Epithelial cell of esophagus (primary cell): ENCODE measurements at places on chromosomes 7 and 10.

DNA sequence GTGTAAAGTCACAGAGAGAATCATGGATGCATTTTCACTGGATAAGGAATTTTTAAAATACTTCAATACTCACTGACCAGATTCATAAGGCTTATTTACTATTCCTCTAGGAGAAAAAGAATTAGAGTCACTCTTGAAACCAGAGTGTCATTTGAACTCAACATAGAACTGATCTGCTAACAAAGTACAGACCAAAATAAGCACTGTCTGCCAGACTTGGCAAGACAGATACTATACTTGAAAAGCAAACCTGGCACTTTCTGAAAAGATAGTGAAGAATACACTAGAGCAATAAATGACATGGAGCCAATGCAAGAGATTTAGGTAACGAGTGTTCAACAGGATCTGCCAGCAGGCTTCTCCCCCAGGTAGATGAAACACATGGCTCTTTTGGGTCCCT is 215.3 kb downstream of the CHCHD3 start:
- DNase-seq, result no peak

DNA sequence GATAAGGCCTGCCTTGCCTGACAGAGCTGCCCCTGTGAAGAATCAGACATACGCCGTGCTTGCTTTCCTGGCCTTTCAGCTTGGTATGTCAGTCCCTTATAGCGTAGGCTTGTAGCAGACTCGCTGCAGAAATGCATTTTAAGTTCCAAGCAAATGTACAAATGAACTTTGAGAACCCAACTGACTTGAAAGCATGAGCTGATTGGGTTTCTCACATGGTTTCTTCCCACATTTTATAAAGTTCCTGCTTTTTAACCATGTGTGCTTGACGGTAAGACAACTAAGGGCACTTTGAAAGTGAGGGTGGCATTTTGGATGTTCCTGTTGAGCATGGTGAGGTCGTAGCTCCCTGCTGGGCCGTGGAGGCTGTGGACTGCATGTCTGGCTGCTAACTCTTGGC is 62.6 kb downstream of the CCNY start:
- no peak for DNase-seq

- DNase-seq, result peak; percentile 38
These were observed 19.5 kb downstream of the EVX1 start for GRCh38 chr7:27262121-27262520.

- no peak for DNase-seq
These were observed 370.2 kb downstream of the ARL4A start for GRCh38 chr7:13057462-13058200.

- DNase-seq, result peak; percentile 64
These were observed 20.1 kb downstream of the ITGB1 start for GRCh38 chr10:32937911-32938424.

DNA sequence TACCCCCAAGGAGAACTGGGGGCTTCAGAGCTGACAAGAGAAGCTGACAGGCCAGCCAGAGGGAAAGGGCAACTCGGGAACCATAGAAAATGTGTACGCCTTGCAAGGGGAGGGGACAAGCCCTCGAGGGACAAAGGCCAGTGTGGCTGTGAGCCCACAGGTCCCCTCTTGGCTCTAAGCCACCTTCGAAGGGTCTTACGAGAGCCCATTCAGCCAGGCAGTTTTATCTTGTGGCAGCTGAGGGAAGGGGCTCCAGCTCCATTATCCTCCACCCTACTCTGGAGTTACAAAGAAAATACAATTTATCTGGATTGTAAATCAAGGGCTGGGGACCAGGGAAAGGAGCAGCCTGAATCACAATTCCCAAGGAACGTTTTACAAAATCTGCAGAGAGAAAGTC is 159.5 kb upstream of the ZMIZ1 start:
- DNase-seq, result no peak

DNA sequence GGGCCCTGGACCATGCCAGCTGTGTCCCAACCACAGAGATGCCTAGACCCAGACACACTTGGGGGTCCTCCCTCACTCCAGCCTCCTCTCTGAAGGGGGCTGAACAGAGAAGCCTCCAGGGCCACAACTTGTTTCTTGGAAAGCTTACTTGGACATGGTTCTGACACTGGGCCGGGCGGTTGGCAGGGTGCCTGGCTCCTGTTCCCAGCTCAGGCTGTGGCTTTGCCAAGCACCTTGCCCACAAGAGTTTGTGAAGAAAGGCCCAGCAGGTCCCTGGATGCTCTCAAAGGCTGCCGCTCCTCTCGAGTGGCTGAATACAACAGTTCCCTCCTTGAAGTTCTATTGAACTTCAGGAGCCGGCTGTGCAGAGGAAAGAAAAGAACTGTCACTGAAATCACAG is 181.6 kb downstream of the PTPN20 start:
- DNase-seq, result no peak

DNA sequence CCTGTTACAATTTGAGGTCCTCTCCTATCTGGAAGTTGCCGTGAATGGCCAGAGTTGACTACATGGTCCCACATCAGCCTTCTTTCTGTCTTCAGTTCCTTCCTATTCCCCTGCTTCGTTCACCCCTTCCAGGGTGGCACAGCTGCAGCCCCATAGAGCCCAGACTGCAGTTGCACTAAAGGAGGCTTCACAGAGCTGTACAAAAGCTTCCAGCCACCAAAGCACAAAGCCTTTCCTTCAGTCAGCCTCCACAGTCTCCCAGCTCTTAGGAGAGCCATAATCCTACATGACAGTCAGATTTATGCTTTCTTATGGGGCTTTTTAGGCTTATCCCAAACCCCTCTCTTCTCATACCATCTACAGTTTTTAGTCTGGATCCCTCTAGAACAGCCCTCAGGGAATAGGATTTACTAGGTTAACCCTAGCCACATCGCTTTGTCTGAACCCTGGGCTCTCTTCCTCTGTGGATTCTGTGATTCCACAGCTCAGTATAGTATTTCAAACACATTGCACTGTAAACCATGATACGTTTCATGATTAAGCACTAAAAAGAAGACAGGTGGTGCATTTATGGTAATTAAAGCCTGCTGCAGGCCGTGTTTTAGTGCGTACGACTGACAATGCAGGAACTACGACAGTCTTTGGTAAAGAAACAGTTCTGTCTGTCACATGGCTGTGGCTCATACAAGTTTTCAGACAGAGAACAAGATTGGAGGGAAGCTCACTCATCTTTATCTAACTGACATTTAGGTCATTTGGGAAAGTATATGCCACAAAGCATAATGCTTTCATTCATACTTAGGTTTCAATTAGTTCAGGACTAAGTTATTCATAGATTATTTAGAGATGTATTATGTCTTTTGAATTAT is 208.3 kb upstream of the KMT2E start:
- no peak for DNase-seq

GRCh38 chr7:2820508-2820934 is 23.6 kb downstream of the GNA12 start:
- peak; percentile 92 for DNase-seq

DNA sequence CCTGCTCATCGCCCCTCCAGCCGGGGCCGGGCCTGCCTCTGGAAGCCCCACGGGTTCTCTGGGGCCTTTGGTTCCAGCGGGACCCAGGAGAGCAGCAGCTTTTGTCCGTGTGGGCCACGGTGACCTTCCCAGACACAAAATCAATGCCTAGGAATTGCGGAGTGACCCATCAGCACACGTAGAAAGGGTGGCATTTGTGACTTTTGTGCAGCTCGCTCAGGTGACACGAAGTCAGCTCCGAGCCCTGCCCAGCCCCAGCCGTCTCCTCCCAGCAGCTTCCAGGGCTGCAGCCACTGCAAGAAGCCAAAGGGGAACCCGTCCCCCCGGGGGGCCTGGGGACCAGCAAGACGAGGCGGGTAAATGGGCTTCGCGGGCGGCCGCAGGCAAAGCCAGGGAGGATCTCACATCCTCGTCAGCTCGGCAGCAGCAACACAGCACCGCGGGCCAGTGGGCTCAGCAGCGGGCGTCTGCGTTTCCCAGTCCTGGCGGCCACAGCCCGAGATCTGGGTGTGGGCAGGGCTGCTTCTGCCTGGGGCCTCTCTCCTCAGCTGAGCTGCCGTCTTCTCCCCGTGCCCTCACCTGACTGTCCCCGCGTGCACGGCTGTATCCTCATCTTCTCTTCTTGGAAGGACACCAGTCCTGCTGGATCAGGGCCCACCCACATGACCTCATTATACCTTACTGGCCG is 88.5 kb downstream of the PAXIP1 start:
- DNase-seq, result no peak

- DNase-seq, result peak; percentile 41
These were observed 37.6 kb downstream of the KCNH2 start for GRCh38 chr7:150940431-150941102.

- no peak for DNase-seq
These were observed 46.5 kb downstream of the CTBP2 start for GRCh38 chr10:125113691-125114371.

DNA sequence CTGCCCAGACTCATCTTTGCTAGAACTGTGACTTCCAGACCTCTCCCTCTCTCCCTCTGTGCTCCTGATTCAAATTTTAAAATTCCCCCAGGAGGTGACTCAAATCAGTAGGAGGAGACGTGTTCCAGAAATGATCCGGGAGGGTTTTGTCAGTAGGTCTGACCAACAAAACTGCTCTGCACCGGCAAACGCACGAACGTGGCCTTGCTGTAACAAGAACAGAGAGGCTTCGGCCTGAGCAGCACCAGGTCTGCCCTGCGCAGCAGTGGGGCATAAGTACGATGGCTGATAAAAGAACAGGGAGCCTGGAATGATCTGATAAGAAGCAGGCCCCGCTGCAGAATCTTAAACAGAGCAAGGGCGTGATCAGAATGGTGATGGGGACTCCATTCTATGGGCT is 152.7 kb upstream of the AUTS2 start:
- no peak for DNase-seq

DNA sequence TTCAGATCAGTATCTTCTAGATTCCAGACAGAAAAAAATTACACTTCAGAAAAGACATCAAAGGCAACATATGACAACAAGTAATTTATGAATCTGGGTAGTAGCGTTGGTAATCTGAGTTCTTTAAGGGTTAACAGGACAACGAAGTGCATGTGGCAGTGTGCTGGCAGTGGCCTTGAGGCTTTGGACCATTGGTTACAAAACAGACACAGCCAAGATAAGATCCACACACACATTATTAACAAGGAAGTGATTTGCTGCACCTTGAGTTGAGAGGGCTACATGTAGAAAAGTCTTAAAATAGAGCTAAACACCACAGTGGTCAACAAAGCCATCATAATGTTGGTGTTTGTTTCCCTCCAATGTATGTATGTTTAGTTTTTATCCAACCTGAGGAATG is 40.6 kb downstream of the AKR1D1 start:
- DNase-seq, result no peak

GRCh38 chr10:2026936-2027335 is 289.6 kb upstream of the ADARB2 start:
- DNase-seq, result no peak

GRCh38 chr10:52334595-52334994 is 20.5 kb downstream of the DKK1 start:
- peak; percentile 56 for DNase-seq

GRCh38 chr7:78746301-78746700 is 707.2 kb downstream of the MAGI2 start:
- DNase-seq, result no peak

DNA sequence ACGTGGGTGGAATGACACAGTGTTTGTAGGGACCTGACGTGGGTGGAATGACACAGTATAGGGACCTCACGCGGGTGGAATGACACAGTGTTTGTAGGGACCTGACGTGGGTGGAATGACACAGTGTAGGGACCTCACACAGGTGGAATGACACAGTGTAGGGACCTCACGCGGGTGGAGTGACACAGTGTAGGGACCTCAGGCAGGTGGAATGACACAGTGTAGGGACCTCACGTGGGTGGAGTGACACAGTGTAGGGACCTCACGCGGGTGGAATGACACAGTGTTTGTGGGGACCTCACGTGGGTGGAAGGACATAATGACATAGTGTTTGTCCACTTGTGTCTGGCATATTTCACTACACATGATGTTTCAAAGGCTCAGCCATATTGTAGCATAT is 19.3 kb downstream of the PPP2R2D start:
- no peak for DNase-seq
